ENCODE measurements at places on chromosomes 1 and 21.

DNA sequence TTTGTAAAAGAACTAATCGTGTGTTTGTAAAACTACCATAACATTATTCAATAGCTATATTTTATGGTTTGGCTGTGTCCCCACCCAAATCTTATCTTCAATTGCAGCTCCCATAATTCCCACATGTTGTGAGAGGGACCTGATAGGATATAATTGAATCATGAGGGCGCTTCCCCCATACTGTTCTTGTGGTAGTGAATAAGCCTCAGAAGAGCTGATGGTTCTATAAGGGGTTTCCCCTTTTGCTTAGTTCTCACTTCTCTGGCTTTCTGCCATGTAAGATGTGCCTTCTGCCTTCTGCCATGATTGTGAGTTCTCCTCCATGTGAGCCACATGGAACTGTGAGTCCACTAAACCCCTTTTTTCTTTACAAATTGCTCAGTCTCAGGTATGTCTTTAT is 1372.3 kb downstream of the AMY1C start:
- DNase-seq: no peak

DNA sequence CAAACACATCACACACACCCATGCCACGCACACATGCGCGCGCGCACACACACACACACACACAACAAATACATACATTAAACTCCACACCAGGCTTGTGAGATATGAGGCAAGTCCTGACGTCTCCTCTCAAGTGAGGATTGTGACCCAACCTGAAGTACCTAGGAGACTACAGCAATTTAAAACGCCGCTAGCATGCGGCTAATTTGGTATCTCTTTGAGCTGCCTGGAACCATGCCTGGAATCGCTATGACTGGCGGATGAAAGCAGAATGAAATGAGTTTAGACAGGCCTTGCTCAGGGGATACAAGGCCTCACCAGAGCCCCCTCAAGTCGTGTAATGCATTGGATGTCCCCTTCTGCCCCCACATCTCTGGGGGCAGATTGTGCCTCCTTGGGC is 1.6 kb upstream of the RAB7B start:
- DNase-seq: peak; percentile 20

DNA sequence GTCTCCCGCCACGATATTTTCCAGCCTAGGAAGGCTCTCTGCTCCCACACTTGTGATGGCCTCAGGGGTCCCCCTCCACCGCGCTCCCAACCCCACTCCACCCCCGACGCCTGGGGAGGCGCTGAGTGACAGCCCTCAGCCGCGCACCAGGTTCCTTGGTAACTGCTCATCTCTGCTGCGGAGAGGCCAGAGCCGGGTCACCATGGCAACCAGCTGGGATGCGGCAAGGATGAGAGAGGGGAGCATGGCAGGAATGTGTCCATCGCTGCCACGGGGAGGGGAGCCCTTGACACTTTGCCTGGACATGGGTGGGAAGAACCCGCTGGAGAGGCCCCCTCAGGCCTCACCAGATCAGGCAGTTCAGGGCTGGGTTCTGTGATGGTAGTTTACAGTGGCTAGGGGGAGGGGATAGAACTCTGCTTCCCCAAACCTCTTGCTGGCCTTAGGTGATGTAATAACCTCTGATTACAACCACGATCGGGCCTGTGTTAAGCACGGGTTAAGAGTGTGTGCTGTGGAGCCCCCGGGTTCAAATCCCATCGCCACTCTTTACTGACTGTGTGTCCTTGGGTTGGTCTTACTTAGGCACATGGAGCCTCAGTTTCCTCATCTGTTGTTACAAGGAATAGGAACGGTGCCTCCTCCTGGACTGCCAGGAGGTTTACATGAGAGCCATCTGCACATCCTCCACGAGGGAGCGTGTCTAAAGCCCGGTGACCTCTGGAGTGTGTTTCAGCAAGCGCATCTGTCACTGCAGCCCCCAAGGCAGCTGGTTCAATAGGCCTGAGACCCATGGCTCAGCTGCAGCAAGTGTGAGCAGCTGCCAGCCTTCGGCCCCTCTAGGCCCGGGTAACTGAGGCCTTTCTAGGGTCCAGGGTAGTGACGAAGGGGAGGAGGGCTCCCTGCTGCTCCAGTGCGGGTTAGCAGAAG is 6.3 kb downstream of the KIF17 start:
- DNase-seq: peak; percentile 38

DNA sequence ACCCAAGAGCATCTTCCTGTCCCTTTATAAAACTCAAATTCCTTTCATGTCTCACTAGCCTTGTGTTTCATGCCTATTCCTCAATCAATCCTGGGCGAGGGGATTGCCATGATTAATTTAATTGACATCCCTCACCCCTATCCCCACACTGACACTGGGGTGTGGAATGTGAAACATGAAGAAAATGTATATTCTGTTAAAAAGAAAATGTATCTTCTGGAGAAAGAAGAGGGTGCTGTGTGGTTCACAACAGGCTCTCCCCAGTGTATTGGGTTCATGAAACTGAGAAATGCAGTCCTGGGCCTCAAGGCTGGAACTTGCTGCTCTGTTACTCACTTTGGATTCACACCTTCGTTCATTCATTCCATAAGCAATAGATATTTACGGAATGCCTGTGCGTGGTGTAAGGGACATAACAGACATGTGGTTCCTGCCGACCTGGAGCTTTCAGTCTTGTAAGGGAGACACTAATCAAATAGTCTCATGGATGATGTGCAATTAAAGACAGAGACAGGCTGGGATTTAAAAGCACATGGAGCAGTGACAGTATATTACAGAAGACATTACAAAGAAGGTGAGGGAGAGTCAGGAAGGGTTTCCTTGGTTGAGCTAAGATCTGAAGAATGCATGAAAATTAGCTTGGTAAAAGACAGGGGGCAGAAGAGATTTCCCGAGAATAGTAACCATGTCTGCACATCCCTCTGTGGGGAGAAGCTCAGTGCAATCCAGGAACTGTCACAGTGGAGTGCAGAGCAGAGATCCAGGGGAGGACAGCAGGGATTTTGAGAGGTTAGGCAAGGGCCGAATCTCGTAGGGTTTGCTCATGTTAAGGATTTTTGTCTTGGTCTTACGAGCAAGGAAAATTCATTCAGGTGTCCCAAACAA is 32.1 kb downstream of the SERTAD4 start:
- DNase-seq: no peak

GRCh38 chr1:177287994-177288393 is 117.2 kb downstream of the BRINP2 start:
- DNase-seq: no peak

DNA sequence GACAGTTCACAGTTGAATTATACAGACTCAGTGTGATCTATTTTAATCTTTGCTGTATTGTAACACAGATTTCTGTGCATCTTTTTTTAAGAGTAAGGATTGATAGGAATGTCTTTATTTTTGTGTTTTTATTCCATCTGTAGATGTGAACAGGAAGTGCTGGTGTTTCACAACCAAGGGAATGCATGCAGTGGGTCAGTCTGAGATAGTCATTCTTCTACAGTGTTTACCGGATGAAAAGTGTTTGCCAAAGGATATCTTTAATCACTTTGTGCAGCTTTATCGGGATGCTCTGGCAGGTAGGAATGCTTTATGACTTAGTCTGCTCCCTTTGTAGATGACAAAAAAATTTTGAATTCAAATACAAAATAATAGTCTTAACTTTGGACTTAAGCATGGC is 84.5 kb downstream of the CC2D1B start:
- DNase-seq: no peak

- DNase-seq: no peak
Observed at GRCh38 chr1:221759436-221759835, 17.5 kb upstream of the DUSP10 start.
